Amniotic epithelial cell (primary cell): ENCODE measurements at places on chromosomes 1 and 21.

- no peak for DNase-seq
Observed at GRCh38 chr1:61936839-61937238, 194.6 kb downstream of the PATJ start.

- DNase-seq = no peak
Observed at GRCh38 chr21:42148584-42148983, 70.4 kb upstream of the ABCG1 start.

DNA sequence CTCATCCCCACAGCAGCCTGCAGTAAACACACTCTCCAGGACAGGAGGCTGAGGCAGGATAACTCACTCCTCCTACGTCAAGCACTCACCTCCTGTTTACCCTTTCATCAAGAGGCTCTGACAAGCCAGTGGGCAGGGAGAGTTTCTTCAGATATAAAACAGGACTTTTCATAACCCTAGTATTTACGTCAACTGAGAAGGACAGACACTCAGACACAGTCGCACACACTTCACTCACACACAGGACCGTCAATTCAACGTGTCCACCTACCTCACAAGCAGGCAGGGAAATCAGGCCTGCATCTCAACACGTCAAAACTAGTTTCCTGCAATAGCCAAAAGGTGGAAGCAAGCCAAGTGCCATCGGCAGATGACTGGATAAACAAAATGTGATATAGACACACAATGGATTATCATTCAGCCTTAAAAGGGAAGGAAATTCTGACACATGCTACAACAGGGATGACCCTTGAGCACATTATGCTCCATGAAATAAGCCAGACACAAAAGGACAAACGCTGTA lies 48.6 kb downstream of the ITPKB start:
- DNase-seq = peak; percentile 56

DNA sequence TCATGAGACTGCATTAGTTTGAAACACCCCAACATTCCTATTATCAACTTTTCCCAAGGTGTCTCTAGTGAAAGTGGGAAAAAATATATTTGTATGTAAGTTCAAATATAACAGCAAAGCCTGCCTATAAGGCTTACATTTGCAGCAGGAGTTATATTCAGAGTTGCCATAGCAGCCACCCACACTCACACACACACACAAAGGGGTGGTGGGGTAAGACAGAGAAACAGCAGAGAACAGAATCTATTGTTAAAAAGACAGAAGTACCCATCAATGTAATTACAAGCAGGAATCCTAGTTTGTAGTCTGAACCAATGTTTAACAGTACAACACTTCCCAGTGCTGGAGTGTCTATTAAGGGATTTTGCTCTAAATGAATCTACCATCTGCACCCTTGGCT lies 55.0 kb downstream of the PLPPR5 start:
- no peak for DNase-seq

GRCh38 chr1:198776602-198777029 lies 137.8 kb downstream of the PTPRC start:
- DNase-seq = peak; percentile 99

DNA sequence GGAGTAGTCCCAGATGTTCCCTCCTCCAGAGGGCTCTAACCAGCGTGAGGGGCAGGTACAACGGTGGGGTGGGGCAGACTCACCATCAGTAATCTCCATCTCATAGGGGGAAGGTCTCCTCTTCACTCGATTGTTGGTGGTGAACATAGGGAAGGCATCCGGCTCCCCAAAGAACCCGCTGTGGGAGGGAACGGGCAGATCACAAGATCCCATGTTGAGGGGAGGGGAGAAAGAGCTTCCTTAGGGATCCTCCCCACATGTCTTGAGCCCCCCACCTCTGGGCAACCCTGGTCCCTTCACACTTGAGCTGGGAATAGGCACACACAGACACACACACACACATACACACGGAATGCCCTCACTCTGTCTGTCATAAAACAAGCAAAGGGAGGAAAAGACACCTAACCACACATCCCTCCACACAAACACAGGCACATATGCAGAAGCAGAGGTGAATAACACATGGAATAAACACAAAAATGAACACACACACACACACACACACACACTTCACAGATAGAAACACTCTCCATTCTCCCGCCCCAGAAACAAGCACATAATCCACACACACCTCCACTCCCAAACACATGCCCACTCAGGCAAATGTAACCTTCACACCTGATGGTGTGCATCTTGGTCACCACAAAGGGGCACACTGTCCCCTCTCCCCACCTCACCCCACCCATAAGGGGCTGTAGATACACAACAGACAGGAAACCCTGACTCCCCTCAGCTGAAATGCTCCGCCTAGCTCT lies 7.9 kb downstream of the TAL1 start:
- no peak for DNase-seq

- no peak for DNase-seq
Observed at GRCh38 chr1:199725002-199725565, 302.4 kb upstream of the NR5A2 start.

DNA sequence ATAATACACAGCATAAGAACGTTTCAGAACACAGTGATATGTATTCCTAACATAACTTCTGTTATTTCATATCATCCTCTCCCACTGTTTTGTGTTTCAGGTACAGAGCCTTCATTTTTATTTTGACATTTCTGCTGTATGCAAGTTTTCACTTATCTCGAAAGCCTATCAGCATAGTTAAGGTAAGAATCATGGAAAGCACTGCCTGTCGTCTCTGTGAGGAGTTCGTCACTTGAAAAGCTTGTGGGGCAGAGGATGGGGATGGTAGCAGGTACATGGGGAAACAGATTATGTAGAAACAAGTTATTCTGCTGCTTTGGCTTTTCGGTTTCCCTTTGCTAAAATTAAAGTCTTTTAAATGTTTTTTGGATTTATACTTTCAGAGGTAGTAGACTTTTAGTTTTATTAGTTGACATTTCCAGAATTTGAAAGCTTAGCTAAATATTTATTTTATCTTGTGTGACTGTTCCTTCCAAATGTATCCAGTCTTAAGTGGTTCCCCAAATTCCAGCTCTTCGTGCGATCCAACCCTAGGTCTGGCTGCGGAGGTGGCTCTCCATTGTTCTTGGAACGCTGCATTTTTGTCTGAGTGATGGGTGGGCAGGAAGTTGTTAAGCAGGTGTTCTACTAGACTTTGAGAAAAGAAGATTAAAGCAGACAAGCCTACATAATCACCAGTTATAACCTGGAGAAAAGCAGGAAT lies 12.2 kb downstream of the SLC37A1 start:
- DNase-seq = no peak

- no peak for DNase-seq
Observed at GRCh38 chr1:221608835-221609320, 133.0 kb downstream of the DUSP10 start.

DNA sequence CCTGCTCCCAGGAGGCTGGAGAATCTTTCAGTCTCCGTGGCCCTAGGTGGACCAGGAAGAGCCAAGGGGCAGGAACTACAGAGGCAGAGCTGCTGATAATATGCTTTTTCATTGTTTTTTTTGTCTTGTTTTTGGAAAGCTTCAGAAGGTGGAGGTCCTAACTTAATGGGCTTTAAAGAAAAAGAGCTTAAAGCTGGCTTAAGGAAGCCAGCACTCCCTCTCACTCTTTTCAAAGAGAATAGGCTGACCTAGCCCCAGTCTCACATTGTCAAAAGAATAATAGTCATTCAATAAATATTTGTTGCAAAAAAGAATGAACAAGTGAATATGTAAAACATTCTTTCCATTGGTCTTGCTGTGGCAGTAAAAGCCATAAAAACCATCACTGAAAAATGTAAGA lies 61.0 kb upstream of the RRP15 start:
- DNase-seq = no peak

DNA sequence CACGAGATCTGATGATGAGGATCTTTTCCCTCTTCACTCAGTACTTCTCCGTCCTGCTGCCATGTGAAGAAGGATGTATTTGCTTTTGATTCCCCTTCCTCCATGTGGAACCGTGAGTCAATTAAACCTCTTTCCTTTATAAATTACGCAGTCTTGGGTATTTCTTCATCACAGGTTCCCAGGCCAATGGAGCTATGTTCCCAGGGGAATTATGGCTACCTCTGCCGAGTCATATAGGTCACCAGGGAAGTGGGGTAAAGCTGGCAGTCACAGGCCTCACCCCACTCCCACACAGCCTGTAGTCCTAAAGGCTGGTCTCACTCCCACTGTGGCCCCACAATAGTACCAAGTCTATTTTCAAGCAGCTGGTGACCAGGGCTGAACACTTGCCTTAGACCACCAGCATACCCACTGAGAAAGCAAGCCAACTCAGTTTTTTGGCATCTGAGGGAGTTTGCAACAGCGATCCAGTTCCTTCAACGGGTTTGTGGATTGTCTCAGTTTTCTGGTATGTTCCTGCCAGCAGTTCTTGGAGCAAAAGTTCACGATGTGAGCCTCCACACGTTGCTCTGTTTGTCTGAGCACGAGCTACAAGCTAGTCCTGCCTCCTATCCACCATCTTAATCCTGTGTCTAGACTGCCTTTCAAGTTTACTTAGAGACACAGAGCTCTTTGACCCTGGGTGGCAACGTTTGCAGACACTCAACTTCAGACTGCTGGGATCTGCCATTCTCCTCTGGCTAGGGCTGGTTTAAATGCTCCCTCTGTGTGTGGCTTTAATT lies 104.5 kb downstream of the CENPF start:
- peak; percentile 77 for DNase-seq
